Thoracic aorta (tissue), 2 donors: ENCODE measurements at places on chromosomes 5 and 9.

DNA sequence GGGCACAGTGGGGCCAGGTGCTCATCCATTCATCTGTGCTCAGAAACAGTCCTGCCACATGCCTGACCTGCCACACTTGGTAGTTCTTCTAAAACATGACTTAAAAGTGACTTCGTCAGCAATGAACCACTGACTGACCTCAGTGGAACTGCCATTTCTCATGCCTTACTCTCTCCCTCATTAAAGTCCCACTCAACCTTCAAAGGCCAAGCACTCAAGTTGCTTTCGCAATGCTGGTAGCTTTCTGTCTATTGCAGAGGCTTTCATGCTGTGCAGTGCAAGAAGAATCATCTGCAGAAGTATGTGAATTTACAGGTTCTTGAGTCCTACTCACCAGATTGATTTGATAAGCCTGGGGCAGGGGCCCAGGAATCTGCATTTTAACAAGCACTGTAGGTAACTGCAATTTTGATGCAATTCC, 23.9 kb downstream of the B4GALT1 start:
- peaks cover 98% of the 10 kb centered on the region for H3K4me1 ChIP-seq
- H3K4me3 ChIP-seq, result no peak overlapping the region
- no peaks in the 10 kb centered on the region for H3K36me3 ChIP-seq
- no peaks in the 10 kb centered on the region for H3K27me3 ChIP-seq
- no peak for DNase-seq
- H3K27ac ChIP-seq, result no peak overlapping the region

DNA sequence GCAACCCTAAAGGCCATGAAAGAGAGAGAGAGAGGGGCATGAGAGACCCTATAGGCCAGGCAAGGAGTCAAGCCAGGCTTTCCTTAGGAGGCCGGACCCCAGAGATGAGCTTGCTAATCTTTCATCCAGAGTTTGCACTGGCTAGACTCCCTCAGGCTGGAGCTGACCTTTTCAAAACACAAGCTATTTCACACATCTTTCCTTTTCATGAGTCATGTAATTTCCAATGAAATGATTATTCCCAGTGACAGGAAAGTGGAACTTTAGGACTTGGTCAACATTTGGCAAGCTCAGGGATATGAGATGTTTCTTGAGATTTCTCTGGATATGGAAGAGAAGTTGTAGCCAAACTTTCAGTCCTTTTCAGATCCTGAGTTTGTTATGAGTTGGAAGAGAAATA, 117.7 kb downstream of the TARS1 start:
- no peak overlapping the region for H3K4me3 ChIP-seq
- no peak for DNase-seq
- H3K36me3 ChIP-seq, result no peaks in the 10 kb centered on the region
- no peaks in the 10 kb centered on the region for H3K27me3 ChIP-seq

DNA sequence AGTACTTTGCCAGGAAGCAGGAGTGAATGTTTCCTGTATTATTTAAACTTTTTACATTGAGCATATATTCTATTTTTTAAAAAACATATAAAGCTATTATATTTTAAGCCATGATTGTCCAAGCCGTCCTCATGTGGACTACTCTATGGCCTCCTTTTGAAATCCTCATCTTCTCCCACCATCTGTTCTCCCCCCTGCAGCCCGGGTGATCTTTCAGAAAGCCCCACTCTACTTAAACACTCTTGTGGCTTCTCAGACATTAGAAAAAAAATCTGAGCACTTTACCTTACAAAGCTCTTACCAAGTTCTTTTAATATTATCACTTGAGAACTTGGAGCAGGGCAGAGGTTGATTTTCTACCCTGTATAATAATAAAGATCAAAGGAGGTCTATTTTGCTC, 95.4 kb downstream of the CAVIN4 start:
- no peak overlapping the region for H3K27ac ChIP-seq
- H3K4me3 ChIP-seq, result no peak overlapping the region
- no peaks in the 10 kb centered on the region for H3K36me3 ChIP-seq
- H3K4me1 ChIP-seq, result no peaks in the 10 kb centered on the region
- no peak for DNase-seq

GRCh38 chr9:91362051-91362611, 413 bp upstream of the AUH start:
- H3K4me3 ChIP-seq, result peak overlapping the region; percentile 95
- DNase-seq, result no peak
- H3K4me1 ChIP-seq, result peaks cover 27% of the 10 kb centered on the region

DNA sequence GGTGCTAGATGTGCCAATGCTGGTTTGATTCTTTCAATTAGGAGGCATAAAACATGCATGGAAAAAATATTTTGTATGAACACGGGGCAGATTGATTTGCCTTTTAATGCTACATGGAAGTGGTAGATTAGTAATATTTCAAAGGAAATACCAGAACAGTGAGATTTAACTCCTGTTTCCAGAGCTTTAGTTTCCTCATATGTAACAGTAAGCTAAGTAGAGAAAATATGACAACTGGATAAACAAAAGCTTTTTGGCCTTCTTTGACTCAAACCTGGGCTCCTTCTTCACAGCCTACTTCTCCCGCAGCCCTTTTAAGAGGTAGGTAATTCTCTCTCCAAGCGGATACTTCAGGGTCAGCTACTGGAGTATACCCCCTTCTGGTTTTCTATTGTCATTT, 254.2 kb upstream of the TRPC7 start:
- no peaks in the 10 kb centered on the region for H3K4me1 ChIP-seq
- DNase-seq, result no peak
- H3K27me3 ChIP-seq, result no peaks in the 10 kb centered on the region

- H3K4me3 ChIP-seq, result no peak overlapping the region
- no peaks in the 10 kb centered on the region for H3K27me3 ChIP-seq
- DNase-seq, result no peak
- H3K27ac ChIP-seq, result no peak overlapping the region
- H3K4me1 ChIP-seq, result no peaks in the 10 kb centered on the region
These were observed 98.9 kb upstream of the MAN2A1 start for GRCh38 chr5:109590799-109591198.

DNA sequence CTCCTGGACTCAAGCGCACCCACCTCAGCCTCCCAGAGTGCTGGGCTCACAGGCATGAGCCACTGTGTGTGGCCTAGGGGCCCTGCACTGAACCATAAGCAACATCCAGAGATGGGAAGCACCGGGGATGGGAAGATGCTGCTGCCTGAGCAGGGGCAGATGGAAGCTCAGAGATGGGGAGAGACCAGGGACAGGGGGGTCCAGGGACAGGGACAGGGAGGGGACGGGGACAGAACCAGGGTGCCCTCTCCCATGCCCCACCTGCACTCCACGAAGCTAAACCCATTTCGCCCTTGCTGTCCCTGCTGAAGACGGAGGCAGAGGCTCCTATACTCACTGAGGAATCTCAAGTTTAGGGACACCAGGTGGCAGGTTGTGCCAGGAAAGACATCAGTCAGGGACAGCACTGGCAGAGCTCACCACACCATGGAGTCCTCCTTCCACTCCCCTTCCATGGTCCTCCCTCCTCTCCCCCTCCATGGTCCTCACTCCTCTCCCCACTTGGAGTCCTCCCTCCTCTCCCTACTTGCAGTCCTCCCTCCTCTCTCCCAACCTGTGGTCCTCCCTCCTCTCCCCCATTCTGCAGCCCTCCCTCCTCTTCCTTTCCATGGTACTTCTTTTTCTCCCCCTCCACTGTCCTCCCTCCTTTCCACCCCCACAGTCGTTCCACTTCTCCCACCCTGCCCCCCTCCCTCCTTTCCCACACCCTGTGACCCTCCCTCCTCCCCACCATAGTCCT, 45.5 kb upstream of the LRRC14B start:
- H3K36me3 ChIP-seq, result no peaks in the 10 kb centered on the region
- no peaks in the 10 kb centered on the region for H3K27me3 ChIP-seq
- no peak for DNase-seq
- H3K27ac ChIP-seq, result no peak overlapping the region

DNA sequence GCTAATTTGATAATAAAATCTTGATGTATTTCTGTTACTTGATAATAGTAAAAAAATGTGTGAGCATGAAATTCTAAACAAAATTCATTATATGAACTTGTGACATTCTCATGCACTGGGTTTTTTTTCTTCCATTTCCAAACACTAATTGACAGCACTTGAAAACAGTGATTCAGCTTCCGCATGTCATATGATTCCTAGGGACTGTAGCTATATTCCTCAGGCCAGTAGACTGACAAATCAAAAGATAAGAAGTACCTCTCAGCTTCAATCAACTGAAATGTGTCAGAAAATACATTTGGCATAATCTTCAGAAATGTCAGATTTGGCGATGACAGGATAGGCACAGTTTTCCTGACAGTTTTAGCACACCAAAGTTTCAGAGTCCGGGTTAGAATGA, 52.5 kb downstream of the EFNA5 start:
- no peak overlapping the region for H3K4me3 ChIP-seq
- H3K4me1 ChIP-seq, result no peaks in the 10 kb centered on the region
- H3K27me3 ChIP-seq, result no peaks in the 10 kb centered on the region
- DNase-seq, result no peak
- no peak overlapping the region for H3K27ac ChIP-seq

DNA sequence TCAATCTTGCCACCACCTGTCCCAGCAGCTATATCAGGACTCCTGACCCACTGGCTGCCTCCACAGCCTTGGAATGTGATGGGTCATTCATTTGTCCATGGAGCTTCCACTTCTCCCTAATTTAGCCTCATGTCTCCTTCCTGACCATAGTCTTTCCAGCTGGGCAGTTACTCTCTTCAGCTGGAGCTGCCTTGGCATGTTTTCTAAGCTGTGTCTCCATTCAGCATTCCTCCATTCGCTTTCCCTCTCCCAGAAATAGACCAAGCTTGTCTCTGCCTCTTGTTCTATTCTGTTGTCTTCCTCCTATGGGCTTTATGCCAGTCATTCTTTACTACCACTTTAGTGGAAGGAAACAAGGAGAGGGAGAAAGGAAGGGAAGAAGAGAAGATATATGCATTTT, 5.3 kb upstream of the CTXN3 start:
- H3K27ac ChIP-seq, result no peak overlapping the region
- no peaks in the 10 kb centered on the region for H3K4me1 ChIP-seq
- H3K4me3 ChIP-seq, result no peak overlapping the region
- DNase-seq, result no peak
- no peaks in the 10 kb centered on the region for H3K27me3 ChIP-seq
